ENCODE measurements at places on chromosomes 6 and 20. TPM values are rescaled to one million over a fixed set of nuclear protein-coding genes. Genes with fewer than 3 reads are reported as not detected.

- H3K27me3 ChIP-seq, result no peaks in the 10 kb centered on the region
- no peak for DNase-seq
- H3K4me1 ChIP-seq, result no peaks in the 10 kb centered on the region
- H3K27ac ChIP-seq, result no peak overlapping the region
Measured at GRCh38 chr20:8246716-8247115, 114.7 kb downstream of the PLCB1 start.

The GJA1 gene
- total RNA-seq, result not detected

The IL17A gene
- not detected for total RNA-seq

The MOCS1 gene
- 0.30 TPM for total RNA-seq

DNA sequence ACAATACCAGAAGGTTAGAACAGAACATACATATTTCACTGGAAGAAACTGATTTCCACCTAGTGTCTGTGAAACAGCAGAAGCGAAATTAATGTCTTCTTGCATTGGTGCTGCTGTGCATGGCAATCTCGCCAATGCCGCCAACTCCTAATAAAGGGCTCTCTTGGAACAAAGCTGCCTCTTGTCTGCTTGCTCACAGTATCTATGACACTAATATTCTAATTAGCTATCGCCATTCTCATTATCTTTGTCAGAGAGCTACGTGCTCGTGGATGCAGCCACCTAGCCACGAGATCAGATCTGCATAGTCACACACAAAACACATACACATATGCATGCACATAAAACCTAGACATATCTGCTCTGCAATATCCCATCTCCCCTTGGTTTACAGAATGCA lies 145.9 kb upstream of the OLIG3 start:
- peaks cover 2% of the 10 kb centered on the region for H3K36me3 ChIP-seq
- peaks cover 10% of the 10 kb centered on the region for H3K27me3 ChIP-seq
- peaks cover 13% of the 10 kb centered on the region for H3K4me1 ChIP-seq
- no peak for DNase-seq
- no peak overlapping the region for H3K4me3 ChIP-seq
- H3K27ac ChIP-seq, result no peak overlapping the region
